ENCODE measurements at places on chromosomes 6 and 20.

GRCh38 chr6:83097204-83097603, 29.7 kb downstream of the DOP1A start:
- no peaks in the 10 kb centered on the region for H3K36me3 ChIP-seq
- H3K4me1 ChIP-seq, result no peaks in the 10 kb centered on the region
- H3K27ac ChIP-seq, result no peak overlapping the region

DNA sequence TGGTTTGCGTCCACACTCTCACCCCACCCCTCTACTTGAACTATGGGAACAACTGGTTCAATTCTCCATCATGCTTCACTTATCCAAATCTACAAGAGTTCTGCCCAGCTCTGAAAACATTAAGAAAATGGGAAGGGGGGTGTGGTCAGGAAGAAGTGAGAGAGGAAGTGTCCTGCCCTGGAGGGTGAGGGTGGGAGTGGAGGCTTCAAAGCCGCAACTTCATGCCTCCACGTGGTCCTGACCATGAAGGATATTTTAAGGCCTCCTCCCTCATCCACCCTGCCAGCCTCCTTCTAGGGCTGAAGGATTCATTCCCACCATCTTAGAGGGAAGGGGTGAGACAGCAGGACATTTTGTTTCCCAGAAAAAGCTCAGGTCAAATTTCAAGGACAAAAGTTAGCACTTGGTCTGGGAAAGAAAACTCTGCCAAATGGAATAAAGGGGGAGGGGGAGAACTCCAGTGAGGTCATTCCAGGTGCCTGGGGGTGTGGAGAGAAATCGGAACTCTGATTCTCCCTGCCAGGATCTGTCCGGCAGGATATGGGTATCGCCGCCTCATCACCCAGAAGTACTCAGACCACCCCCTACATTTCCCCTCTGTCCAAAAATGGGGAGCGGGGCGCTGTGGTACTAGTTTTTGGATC, 4.9 kb downstream of the RIMS4 start:
- H3K27me3 ChIP-seq, result peaks cover 51% of the 10 kb centered on the region
- H3K27ac ChIP-seq, result no peak overlapping the region
- H3K36me3 ChIP-seq, result no peaks in the 10 kb centered on the region

DNA sequence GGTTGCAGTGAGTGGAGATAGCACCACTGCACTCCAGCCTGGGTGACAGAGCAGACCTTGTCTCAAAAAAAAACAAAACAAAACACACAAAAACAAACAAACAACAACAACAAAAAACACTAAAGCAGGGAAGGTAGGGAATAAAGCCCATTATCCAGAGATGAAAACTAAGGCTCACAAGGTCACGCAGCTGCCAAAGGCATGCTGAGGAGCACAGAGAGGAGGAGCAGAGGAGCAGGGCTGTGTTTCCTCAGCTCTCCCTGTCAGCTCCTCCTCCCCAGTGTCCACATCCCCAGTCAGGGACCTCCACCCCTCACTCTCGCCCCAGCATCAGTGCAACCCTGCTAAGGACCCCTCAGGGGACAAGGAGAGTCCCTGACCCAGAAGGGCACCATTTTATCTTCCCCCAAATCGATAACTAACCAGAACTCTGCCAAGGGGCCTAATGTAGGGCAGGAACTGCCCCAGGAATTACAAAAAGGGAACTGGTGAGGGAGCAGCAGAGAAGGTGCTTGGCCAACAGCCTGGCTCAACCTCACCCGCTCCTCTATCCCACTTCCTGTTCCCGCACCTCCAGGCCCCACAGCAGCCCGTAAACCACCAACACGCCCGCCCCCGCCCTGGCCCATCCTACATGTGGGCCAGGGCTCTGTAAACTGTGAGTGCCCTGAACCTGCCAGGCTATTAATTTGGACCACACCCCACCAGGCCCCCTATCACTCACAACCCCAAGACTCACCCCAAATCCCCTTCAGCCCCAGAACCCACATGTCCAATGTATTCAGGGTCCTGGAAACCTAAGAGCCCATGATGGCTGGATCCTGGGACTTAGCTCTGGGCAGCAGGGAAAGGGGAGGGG, 9.0 kb downstream of the TEAD3 start:
- H3K27me3 ChIP-seq, result no peaks in the 10 kb centered on the region
- H3K27ac ChIP-seq, result peak overlapping the region; percentile 16
- H3K36me3 ChIP-seq, result peaks cover under 1% of the 10 kb centered on the region
- H3K4me3 ChIP-seq, result no peak overlapping the region

DNA sequence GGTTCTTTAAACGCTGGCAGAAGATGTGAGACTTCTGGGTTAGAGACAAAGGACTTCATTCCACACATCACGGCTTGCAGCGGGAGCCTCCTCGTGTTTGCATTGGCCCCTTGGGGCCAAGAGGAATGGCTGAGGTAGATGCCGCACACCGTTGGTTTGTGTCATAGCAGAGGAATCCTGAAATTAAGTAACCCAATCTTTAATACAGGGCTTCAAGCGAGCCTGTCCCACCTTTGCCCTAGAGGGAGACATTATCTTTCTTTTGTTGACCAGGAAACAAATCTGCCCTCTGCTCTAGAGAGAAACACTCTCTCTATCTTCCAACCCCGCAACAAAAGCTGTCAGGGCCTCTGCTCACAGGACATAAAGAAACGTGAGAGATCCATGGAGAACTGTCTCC, 277.5 kb upstream of the ZFP64 start:
- H3K27ac ChIP-seq, result no peak overlapping the region
- H3K4me3 ChIP-seq, result no peak overlapping the region
- no peak for DNase-seq
- no peaks in the 10 kb centered on the region for H3K4me1 ChIP-seq
- no peaks in the 10 kb centered on the region for H3K27me3 ChIP-seq

- H3K4me3 ChIP-seq, result no peak overlapping the region
- no peaks in the 10 kb centered on the region for H3K27me3 ChIP-seq
- no peak overlapping the region for H3K27ac ChIP-seq
- DNase-seq, result peak; percentile 22
- H3K36me3 ChIP-seq, result no peaks in the 10 kb centered on the region
- H3K4me1 ChIP-seq, result no peaks in the 10 kb centered on the region
These were observed 341.4 kb downstream of the PLCB1 start for GRCh38 chr20:8473459-8473858.

DNA sequence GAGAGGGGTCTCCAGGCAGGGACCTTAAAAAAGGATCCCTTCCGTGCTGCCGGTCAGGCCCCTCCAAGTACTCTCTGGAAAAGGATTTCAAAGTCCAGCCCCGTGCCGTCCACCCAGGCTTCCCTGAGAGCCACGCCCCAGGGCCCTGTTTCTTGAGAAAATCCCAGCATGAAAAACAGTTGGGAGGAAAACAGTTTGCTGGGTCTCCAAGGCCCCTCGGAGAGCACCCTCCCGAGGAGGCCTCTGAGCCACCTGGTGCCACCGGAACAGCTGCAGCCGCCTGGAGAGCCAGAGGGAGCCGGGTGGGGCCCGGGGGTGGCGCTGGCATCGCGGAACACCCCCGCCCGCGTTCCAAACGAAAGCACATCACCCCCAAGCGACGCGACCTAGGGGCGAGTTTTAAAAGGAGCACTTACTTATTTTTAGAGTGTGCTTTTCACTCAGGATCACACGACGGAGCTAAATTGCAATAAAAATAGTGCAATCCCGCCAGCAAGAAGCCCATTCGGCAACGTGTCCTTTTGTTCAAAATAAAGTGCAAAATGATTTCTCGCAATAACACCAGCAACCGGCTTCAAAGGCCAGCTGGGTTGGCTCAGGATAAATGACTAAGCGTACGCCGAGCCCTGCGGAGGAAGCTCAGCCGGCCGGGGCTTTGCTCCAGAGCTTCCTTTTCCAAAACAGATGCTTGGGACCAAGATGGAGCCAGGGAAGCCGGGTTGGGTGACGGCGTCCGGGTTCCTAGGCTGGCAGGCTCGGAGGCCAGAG, 64.2 kb downstream of the YTHDF1 start:
- peaks cover 13% of the 10 kb centered on the region for H3K27me3 ChIP-seq
- no peak overlapping the region for H3K27ac ChIP-seq
- DNase-seq, result no peak
- no peaks in the 10 kb centered on the region for H3K4me1 ChIP-seq

DNA sequence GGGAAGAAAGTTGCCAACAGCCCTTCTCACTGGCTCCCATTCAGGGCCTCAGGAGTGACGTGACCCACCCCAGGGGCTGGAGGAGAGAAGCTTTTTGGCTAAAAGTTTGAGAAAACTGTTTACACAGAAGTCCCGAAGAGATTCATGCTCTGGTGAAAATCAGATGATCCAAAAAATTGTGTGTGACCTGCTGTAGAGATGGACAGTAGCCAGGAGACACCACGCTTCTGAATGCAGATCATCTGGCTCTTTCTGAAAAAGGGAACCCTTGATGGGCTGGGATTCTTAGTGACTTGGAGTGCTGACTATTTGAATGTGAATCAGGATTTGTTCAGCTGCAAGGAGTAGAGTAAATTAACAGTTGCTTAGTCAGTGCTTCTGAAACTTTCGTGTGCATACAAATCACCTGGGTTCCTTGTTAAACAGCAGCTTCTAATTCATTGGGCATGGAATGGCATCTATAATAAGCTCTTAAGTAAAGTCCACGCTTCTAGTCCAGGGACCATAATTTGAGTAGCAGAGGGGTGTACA, 265.1 kb downstream of the PREX1 start:
- H3K4me1 ChIP-seq, result no peaks in the 10 kb centered on the region
- no peak for DNase-seq
- H3K27ac ChIP-seq, result no peak overlapping the region
- H3K4me3 ChIP-seq, result no peak overlapping the region
- no peaks in the 10 kb centered on the region for H3K36me3 ChIP-seq

DNA sequence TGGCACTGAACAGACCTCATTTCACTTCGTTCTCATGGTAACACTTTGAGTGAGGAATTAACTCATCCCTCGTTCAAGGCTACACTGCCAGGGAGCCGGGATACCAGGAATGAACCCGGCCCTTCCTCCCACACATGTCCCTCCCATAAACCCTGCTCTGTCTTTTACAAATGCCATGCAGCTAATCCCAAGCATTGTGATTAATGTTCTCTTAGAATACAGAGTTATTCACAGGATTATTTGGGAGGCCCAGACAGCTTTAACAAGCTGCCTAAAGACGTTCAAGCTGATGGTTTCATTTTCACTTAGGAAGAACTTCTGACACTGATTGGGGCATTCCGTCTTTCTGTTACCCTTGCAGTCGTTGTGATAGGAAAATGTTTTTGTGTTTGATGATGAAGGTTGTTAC, 42.5 kb upstream of the CD83 start:
- H3K4me3 ChIP-seq, result peak overlapping the region; percentile 56
- no peaks in the 10 kb centered on the region for H3K36me3 ChIP-seq
- no peak overlapping the region for H3K27ac ChIP-seq
- H3K27me3 ChIP-seq, result no peaks in the 10 kb centered on the region
- peak; percentile 52 for DNase-seq

GRCh38 chr6:170279977-170280688, 10.7 kb downstream of the DLL1 start:
- no peaks in the 10 kb centered on the region for H3K36me3 ChIP-seq
- no peak for DNase-seq
- H3K27me3 ChIP-seq, result peaks cover 8% of the 10 kb centered on the region

DNA sequence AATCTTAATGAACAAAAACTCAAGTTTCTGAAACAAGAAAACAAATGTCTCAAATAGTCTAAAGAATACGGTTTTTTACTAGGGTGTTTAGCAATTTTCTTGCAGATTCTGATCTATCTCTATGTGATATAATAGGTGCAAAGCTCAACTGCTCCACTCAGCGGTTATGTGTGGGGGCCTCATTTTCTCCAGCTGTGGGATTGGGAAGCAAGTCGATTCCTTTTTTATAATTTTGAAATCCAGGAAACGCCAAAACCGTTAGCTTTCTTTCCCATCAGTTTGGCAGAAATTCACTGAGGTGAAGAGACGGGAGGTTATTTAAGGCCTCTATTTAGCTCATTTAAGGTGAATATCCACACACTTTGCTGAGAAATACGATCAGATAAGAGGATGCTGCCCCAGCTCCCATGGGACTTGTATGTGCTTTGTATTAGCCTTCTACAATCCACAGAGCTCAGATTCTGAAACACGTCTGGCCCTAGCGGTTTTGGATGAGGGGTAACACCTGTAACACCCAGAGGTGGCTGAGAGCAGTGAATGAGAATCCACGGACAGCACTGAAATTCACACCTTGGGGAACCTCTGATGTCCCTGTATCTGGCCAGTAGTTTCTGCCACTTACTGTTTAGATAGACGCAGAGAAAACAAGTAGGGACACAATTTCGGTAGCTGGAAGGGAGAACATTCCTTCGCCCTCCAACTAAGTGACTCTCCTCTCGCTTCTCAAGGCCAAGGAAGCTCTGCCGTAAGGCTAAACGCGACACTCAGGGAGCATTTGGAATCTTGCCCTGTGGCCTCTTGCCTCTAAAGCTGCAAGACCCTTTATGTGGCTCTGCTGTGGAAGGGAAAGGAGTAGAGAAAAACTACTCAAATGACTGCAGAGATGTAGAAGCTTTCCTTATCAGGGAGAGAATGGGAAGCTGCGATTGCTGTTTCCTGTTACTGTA, 6.5 kb upstream of the BCAS4 start:
- peaks cover 9% of the 10 kb centered on the region for H3K4me1 ChIP-seq
- DNase-seq, result peak; percentile 42
- no peaks in the 10 kb centered on the region for H3K36me3 ChIP-seq
- H3K4me3 ChIP-seq, result no peak overlapping the region

- no peak overlapping the region for H3K27ac ChIP-seq
- DNase-seq, result no peak
- H3K36me3 ChIP-seq, result no peaks in the 10 kb centered on the region
- no peaks in the 10 kb centered on the region for H3K27me3 ChIP-seq
- H3K4me3 ChIP-seq, result no peak overlapping the region
These were observed 4.8 kb upstream of the EFHC1 start for GRCh38 chr6:52415333-52415732.

DNA sequence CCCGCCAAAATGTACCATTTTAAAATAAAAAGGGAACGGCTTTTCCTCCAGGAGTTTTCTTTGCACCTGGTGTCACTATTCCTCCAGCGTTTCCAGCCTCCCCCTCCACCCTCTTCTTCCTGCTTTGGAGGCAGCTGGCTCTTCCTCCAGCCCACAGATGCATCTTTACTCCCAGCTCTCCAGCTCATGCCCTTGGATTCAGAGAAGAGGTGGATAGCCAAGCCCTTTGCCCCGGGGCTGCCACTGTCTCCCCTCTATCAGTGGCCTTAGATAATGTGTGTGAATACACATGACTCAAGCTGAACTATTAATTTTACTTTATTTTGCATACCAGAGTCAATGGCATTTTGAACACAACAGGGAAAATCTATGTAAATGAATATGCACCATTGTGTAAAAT, 15.3 kb upstream of the CDH4 start:
- H3K27me3 ChIP-seq, result peaks cover 7% of the 10 kb centered on the region
- no peak overlapping the region for H3K4me3 ChIP-seq
- H3K4me1 ChIP-seq, result no peaks in the 10 kb centered on the region
- H3K36me3 ChIP-seq, result no peaks in the 10 kb centered on the region
- no peak for DNase-seq

GRCh38 chr6:27940766-27941165, 16.3 kb upstream of the OR2B6 start:
- H3K4me3 ChIP-seq, result no peak overlapping the region
- no peak for DNase-seq
- H3K36me3 ChIP-seq, result no peaks in the 10 kb centered on the region
- H3K27me3 ChIP-seq, result no peaks in the 10 kb centered on the region
- H3K27ac ChIP-seq, result no peak overlapping the region
- no peaks in the 10 kb centered on the region for H3K4me1 ChIP-seq
